ENCODE measurements at places on chromosomes 4 and X. TPM values are rescaled to one million over a fixed set of nuclear protein-coding genes. Genes with fewer than 3 reads are reported as not detected.
A peak's percentile ranks its signal among the peaks of the same experiment; 100 is the strongest.

Gene CNKSR2
- not detected for total RNA-seq

Gene SH3RF1
- total RNA-seq = 6.9 TPM

Gene SH3D19
- total RNA-seq = 26.2 TPM

Gene CDX4
- not detected for total RNA-seq

Gene CLDN34
- total RNA-seq = not detected

Gene TREX2
- total RNA-seq = 1.5 TPM

Gene MAB21L2
- total RNA-seq = 0.16 TPM

Gene ADAMTS3
- not detected for total RNA-seq

Gene CORIN
- total RNA-seq = 1.5 TPM

Gene ASB9
- total RNA-seq = 1.1 TPM

Gene DMP1
- total RNA-seq = not detected

Gene TRMT10A
- total RNA-seq = 13.7 TPM

Gene CXCL6
- total RNA-seq = not detected

Gene DMRTC1
- not detected for total RNA-seq

Gene NLGN3
- 0.24 TPM for total RNA-seq

Gene CSAG2
- total RNA-seq = not detected

Gene NAA11
- total RNA-seq = not detected

- DNase-seq = no peak
Measured at GRCh38 chr4:140439644-140440142, 12.2 kb upstream of the CLGN start.

- no peak for DNase-seq
Measured at GRCh38 chr4:52548818-52549570, 110.1 kb downstream of the USP46 start.

GRCh38 chr4:95599777-95600400, 51.1 kb upstream of the UNC5C start:
- DNase-seq = no peak

DNA sequence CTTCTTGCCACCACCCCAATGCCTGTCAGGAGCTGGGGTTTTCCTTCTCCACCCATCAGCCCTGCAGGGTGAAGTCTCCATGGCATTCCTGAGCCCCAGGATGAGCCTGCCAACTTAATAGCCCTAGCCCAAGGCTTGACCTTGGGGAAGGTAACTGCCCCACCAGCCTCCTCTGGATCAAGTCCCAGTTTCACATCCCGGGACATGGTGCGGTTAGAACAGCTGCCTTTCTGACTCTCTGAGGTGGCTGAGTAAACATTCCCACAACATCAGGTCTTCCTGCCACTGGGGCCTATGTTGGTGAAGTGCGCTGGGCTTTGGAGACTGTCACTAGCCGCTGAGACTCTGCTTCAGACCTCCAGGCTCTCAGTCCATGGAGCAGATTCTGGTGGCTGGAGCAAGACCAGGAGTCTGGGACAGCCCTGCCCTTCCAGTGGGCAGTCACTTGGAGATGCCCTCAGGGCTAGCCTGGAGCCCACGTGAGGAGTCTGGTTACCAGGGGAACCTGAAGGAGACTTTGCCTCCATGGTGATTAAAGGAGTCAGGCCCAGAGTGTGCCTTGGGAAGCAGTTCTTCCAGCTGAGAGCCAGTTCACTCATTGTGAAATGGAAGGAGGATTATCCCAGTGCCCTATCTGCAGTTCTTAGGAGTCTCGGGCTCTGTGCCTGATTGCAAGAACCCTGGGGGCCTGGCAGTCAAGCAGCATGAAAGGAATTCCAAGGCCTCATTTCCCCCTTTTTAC, 56.8 kb downstream of the SMIM20 start:
- peak; percentile 97 for DNase-seq

DNA sequence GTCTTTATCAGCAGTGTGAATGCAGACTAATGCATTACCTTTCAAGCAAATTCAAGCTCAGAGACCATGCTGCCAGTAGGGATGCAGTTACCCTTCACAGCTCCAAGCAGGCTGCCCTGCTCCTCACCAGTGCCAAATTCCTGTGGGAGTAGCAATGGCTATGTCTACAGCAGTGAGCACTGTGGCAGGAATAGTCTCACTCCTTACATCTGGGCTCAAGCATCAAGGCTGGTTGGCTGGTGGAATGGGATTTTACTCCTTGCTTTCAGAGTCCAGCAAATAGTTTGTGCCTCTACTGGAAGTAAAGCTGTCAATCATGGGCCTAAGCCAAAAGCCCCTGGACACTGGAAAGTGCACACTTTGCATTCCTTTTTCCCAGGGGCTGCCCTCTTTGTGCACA, 1030.8 kb downstream of the SH3BGRL start:
- no peak for DNase-seq

DNA sequence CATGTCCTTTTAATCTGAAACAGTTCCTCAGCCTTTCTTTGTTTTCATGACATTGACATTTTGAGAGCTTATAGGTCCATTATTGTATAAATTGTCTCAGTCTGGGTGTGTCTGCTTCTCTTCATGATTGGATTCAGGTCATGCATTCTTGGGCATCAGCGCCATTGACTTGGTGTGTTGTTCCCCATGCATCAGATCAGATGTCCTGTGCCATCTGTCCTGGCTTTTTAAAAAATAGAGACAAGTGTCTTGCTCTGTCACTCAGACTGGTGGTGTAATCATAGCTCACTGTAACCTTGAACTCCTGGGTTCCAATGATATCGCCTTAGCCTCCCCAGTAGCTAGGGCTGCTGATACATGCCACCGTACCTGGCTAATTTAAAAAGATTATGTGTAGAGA, 55.7 kb downstream of the TBC1D14 start:
- peak; percentile 85 for DNase-seq

DNA sequence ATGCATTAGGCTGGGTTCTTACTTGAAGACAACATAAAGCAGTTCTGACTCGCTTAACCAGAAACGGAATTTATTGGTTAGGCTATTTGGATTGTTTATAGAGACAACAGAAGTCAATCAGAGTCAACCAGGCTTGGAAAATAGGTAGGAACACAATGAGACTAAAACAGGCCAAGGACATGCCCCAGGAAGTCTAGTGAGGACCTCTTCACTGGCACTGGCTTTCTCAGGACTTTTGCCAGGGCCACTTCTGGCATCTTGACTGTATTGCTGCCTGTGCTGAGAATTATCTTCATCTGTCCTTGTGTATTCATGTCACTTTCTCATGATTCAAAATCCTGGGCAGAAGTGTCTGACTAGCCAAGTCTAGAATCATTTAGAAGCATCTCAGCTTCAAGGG, 19.6 kb downstream of the PGAM4 start:
- DNase-seq = no peak

GRCh38 chrX:118348186-118348810, 2.4 kb downstream of the WDR44 start:
- DNase-seq = no peak

DNA sequence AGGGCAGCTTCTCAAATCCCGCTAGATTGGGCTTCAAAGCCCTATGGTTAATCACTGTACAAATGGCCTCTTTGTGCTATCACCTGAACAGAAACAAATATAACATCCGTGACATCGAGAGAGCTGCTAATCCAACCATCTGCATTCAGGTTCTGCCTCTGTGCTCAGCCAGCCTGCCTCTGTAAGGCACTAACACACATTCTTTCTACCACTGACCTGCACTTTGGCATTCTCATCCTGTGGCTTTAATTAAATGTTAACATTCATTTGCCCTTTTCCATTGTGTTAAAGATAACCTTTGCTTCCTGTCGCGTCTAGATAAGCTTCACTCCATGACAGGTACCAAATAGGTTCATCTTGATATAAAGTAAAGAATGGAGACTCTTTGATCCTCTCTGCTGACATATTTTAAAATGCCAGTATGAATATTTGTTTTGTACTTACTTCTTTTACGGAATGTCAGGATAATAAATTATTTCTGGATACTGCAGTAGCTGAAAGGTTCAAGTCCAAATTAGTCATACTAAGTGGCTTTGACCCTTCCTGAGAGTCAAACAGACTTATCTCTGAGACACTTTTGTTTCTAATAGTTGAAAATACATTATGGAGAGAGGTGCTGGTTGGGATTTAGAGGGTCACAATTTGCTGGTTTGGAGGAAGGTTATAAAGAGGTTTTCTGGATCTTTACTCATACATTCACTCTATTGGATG, 505.7 kb downstream of the PACRGL start:
- DNase-seq = no peak

GRCh38 chrX:362351-362750, 24.4 kb downstream of the PPP2R3B start:
- no peak for DNase-seq

- no peak for DNase-seq
Measured at GRCh38 chr4:124526331-124526730, 186.2 kb downstream of the ANKRD50 start.

GRCh38 chr4:26493461-26493860, 3.2 kb upstream of the CCKAR start:
- DNase-seq = peak; percentile 61

- DNase-seq = peak; percentile 95
Measured at GRCh38 chr4:156298230-156298629, 344.6 kb upstream of the CTSO start.

GRCh38 chr4:52358366-52358765, 300.7 kb downstream of the USP46 start:
- no peak for DNase-seq

DNA sequence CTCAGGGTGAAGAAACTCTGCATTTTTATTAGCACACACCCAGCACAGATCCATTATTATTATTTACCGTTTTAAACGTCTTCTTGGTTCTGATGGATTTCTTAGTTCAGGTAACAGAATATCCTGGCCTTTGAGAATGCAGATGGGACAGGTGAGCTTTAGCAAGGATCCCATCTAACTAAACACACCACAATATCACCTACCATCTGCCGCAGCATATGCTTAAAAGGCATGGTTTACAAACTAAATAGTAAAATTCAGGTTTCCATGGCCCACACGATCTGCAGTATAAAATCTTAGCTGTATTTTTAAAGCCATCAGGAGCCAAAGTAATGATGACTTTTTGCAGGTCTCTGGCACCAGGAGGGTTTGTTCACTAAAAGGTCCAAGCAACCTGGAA, 31.7 kb upstream of the GATB start:
- no peak for DNase-seq

DNA sequence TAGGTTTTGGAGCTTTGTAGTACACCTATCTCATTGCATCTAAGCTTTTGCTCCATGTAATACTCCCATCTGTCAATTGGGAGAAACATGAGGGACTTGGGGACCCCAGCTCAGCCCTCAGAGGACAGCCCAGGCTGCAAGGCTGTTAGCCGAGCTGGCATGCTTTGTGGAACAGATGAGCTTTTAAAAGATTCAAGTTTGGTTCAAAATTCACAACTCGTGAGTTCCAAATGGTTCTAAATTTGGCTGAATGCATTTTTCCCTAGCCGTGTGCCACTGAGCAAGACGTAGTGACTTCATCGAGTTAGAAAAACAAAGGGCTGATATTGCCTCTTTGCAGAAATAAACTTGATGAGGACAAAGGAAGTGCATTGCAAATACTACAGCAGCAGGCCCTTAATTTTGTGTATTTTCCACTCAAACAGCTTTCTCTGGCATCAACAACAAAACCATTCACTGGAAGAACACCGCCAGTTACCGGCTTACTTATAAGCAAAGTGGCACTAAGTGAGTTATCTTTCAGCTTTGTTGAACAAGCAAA, 165.0 kb upstream of the HS3ST1 start:
- DNase-seq = no peak

DNA sequence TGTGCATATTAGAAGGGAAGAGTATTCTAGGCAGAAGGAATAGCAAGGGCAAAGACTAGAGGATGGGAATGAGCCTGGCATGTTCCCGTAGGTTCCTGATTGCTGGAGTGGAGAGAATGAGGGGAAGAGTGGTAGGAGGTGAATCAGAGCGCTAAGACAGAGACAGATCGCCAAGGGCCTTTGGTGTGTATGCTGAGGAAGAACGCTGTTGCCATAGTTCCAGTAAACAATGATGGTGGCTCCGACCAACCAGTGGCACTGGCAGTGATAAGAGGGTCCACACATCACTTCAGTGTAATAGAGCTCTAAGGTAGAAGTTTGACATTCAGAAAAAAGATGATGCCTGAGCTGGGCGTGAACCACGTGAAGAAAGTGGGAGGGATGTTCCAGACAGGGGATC, 966 bp downstream of the TBC1D25 start:
- DNase-seq = no peak

DNA sequence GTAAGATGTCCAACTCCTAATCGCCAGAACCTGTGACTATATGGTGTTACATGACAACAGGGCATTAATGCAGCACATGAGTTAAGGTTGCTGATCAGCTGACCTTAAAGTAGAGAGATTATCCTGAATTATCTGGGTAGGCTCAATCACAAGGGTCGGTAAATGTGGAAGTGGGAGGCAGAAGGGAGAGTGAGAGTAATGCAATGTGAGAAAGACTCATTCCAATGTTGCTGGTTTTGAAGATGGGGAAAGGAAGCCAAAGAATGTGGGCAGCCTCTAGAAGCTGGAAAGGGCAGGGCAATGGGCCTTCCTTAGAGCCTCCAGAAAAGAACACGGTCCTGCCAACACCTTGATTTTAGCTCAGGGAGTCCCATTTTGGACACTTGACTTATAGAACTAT, 67.4 kb downstream of the STX18 start:
- peak; percentile 17 for DNase-seq

Measured in myocyte (in vitro differentiated cells).